ENCODE measurements at places on chromosomes 2 and 18. TPM values are rescaled to one million over a fixed set of nuclear protein-coding genes. Genes with fewer than 3 reads are reported as not detected.

CYS1 gene
- 19.7 TPM for total RNA-seq

FAM228A gene
- total RNA-seq: 0.47 TPM

AMER3 gene
- 0.90 TPM for total RNA-seq

DNA sequence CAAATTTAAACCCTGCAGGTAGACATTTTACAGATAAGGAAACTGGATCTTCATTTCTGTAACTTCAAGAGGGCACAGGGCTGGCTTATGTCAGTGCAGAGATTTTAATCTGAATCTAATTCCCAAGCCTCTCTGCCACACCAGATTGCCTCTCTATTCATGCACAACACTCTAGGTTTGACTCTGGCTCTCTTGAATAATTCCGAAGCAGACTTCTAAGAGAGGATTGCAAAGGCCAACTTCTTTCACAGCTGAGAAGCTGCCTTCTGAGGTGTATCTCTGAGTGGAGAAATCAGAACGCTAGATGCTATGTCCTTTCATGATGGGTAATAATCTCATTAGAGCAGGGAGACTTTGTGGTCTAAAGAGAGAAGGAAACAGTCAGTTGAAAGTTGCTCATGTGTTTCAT, 20.1 kb upstream of the MGAT5 start:
- DNase-seq: no peak

- no peak for DNase-seq
Observed at GRCh38 chr2:235762832-235763598, 269.2 kb downstream of the AGAP1 start.
